ENCODE measurements at places on chromosomes 7 and 10.

DNA sequence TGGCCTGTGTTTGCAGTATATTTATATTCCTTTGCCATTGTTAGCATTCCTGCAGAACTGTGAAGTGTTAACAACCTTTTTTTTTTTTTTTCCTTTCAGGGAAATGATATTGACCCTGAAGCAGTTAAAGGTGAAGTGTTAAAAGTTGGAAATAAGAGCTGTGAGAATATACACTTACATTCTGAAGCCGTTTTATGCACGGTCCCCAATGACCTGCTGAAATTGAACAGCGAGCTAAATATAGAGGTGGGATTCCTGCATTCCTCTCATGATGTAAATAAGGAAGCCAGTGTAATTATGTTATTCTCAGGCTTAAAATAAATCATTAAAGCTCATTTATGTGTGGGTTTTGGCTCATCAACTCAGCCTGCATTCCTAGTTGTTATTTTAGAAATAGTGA is 92.8 kb upstream of the CAPZA2 start:
- no peak for DNase-seq

DNA sequence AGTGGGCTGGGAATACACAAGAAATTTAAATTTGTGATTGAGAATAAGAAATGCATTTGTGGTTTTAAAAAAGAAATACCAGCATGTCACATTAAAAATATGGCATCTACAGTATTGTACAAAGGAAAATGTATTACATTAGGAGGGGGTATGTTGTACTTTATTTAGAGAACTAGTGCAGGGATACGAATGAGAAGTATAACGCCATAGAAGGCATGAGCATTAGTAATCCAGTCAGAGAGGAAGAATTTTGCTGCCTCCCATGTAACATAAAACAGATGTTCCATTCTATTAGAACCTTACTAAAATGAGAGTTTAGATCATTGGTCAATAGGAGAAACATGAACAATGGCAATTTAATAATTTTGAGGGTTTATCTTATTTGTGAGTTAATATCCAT is 182.2 kb downstream of the ADK start:
- no peak for DNase-seq

DNA sequence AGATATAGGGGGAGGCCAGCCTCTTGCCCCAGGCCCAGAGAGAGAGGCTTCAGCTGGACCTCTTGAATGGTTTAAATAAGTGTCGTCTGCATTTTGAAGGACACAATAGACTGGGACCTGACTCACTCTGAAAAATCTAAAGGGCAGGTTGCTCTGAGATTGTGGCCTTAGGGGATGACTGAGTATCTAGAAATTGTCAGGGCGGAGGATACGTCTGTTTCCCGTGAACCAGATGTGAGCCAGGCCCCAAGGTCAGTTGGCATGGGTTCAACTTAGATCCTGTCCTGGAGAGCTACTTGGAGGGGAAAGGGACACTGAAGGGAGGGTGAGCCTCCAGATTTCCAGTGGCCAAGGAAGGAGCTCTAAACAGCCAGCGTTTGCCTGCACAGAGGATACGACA is 110.2 kb downstream of the CHN2 start:
- no peak for DNase-seq

GRCh38 chr10:102493771-102494170 is 8.7 kb downstream of the ACTR1A start:
- DNase-seq: no peak

- no peak for DNase-seq
Observed at GRCh38 chr7:157949711-157950110, 612.9 kb downstream of the DNAJB6 start.
